MCF 10A (cell line): ENCODE measurements at places on chromosomes 13 and 19. TPM values are rescaled to one million over a fixed set of nuclear protein-coding genes. Genes with fewer than 3 reads are reported as not detected.
A peak's percentile ranks its signal among the peaks of the same experiment; 100 is the strongest.

C19orf85 gene
- 0.23 and 0.32 TPM in 2 replicates for total RNA-seq

TMEM38A gene
- 2.1 and 4.5 TPM in 2 replicates for total RNA-seq

MRPL54 gene
- total RNA-seq = 85.0 and 85.7 TPM in 2 replicates

SIGLEC8 gene
- total RNA-seq = not detected in 2 replicates

TJP3 gene
- total RNA-seq = 0.69 and 1.6 TPM in 2 replicates

HOMER3 gene
- total RNA-seq = 57.9 and 58.9 TPM in 2 replicates

KIR3DL1 gene
- total RNA-seq = not detected in 2 replicates

PEAK3 gene
- not detected in 2 replicates for total RNA-seq

DNA sequence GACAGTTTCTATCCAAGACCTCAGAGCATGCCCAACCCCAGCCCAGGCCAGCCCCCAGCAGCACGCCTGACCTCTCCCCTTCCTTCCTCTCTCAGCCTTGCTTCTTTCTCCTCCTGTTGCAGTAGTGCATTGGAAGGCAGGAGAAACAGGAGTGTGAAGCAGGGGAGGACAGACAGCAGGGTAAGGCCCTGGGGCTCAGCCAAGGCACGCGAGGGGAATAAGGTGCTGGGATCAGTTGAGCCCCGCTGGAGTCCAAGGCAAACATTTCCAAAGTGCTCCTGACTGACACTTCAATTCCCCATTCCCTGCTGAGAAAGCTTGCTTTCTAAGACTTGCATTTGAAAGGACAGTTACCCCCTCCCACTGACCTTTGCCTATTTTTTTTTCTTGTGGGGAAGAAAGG, 73.1 kb upstream of the OLFM4 start:
- DNase-seq = no peak

- no peak for DNase-seq
Measured at GRCh38 chr19:46472592-46472991, 1.2 kb upstream of the PNMA8A start.

GRCh38 chr19:47228937-47229675, 1.9 kb downstream of the BBC3 start:
- peak; percentile 31 for DNase-seq

- no peak for DNase-seq
Measured at GRCh38 chr19:14379294-14380065, 1.8 kb upstream of the ADGRE5 start.

DNA sequence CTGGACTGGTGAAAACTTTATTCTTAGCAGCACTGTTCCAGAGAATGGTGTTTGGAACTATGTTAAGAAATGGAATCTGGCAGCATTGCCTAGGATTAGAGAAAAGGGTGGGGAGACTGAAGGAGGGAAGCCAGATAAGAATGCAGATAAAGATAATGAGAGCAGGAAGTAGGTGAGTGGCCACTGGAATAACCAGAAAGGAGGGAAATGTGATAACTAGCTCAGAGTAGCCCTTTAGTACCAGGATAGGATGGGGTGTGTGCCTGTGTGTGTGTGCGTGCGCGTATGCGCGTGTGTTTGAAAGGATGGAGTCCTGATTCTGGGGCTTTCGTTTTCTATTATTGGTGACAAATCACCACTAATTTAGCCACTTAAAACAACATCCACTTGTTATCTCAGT, 33.4 kb upstream of the FRY start:
- DNase-seq = no peak

GRCh38 chr19:38175422-38175821, 48.6 kb downstream of the DPF1 start:
- no peak for DNase-seq

- peak; percentile 99 for DNase-seq
Measured at GRCh38 chr19:38004521-38005223, 97.7 kb downstream of the SIPA1L3 start.
